SW480 (cell line): ENCODE measurements at places on chromosomes 6 and 20.

DNA sequence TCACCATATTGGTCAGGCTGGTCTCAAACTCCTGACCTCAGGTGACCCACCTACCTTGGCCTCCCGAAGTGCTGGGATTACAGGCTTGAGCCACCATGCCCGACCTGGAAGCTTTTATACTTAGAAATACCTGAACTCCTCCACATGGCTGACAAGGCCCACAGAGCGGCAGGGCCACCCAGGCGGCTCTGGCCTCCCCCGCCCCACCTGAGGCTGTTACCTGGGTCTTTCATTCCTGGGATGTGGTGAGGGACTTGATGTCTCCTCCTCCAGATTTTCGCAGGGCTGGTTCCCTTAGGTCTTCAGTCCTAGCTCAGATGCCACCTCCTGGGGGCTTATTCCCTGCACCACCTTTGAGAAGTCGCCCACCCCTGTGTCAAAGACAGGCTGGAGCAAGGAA lies 152.1 kb downstream of the LY86 start:
- DNase-seq = no peak

DNA sequence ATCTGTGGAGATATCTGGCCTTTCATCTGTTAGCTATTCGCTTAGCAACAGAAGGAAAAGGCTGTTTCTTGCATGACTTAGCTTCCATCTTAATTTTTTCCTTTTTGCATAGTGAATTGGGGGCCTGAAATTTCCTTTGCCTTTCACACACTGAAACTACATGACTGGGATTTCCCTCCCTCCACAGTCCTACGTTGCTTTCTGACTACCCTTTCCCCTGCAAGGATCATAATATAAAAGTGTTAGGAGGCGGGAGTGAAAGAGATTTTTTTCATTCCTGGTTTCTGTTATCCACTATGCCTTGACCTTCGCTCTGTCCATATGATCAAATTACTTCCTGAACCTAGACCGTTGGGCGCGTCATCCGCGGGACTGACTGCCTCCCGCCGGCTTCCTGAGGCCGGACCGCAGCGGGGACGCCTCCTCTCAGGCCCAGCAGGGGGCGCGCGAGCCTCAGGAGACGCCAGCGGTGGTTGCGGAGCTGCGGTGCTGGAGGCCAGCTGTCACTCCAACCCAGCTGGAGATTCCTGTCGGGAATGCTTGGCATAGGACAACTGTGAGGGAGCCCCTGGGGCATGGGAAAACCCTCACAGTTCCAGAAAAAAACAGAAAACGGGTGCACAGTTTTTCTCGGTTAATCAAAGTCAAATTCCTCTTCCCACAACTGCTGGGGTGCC lies 55.6 kb downstream of the MEP1A start:
- peak; percentile 71 for DNase-seq

GRCh38 chr6:167799033-167799821 lies 27.5 kb upstream of the AFDN start:
- DNase-seq = no peak

- no peak for DNase-seq
Measured at GRCh38 chr6:86723729-86724128, 213.6 kb upstream of the HTR1E start.

GRCh38 chr6:29011276-29011734 lies 6.2 kb upstream of the ZNF311 start:
- DNase-seq = peak; percentile 7

GRCh38 chr6:132479131-132479530 lies 33.8 kb downstream of the STX7 start:
- no peak for DNase-seq

GRCh38 chr6:137795501-137795900 lies 71.6 kb upstream of the TNFAIP3 start:
- no peak for DNase-seq

DNA sequence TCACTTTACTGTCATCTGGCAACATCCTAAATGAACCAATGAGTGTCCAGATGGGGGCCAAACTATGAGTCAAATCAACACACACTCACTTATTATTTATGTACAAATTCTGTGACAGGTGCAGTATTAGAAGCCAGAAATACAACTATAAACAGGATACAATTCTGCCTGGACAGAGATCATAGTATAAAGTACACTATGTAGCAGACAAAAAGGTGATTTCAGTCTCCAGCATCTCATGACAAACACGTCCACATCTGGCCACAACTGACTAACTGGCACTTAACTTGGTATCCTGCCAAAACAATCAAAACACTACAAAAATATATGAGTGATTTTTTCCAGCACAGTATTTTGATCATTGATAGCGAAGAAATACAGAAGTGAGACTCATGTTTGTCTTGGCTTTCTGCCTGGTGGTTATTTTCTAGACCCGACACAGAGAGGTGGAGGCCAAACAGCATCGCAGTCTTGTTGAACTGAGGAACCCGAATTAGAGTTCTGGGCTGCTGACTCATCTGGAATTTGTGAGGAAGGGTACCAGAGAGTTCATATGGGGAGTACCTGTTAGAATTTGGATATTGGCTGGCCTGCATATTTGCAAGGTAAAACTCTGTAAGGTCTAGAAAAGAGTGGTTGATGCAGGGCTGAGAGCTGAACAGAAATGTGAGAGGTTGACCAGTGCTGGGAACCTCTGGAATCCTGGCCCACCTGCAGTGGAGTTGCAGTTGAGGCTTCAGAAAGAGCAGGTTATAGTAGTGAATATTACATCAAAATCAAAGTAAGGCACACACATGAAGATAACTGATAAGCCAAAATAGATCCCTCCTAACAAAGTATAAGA lies 475.2 kb downstream of the PTPRT start:
- no peak for DNase-seq

DNA sequence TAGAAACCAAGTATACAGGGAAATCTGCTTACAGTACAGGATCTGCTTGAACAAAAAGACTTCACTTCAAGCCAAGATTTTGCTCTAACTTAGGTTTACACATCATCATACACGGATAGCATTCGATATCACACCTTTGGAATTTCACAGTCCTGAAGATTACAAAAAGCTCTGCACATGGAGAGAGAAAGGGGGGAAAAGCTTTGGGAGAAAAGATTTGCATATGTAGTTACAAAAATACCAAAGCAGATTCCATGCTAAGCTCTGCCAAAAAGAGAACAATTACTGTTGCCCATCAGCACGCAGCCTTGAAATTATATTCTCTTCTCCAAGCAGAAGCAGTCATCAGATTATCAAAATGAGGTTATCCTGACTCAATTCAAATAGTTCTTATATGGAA lies 62.0 kb downstream of the HIVEP2 start:
- DNase-seq = no peak

DNA sequence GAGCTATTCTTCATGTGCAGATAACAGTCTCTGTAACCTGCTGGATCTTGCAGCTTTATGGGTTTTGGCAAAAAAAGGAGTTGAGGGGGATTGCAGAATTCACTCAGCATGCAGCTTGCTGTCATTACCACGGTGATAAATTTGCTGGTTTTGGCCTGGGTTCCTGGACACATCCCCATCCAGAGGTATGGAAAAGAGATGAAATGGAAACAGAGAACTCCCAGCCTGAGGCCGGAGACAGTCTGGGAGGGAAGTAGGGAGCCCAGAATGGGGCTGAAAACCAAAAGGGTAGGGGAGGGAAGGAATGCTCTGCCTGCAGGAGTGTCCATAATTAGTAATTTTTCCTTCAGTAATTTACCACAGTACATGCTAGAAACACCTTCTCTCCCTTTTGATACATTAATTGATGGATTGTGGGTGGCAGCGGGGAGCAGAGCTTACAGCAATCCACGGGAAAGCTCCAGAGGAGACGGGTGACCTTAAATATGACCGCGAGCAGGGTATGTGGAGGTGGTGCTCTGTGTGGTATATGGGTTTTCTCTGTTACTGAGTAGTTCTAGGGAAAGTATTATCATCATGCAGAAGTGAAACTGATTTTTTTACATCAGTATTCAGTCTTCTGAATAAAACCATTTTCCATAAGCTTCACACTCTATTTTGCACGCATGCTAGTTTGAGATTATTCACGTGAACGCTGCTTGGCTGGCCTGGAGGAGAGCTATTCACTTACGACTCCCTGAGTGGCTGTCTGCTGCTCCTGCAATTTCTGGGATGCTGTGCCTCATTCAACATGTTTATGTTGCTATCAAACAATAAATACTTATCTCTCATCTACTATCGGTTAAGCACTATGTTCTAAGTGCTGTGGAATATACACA lies 66.3 kb upstream of the KCNK16 start:
- DNase-seq = no peak

GRCh38 chr20:38395165-38395564 lies 40.0 kb downstream of the SNHG17 start:
- DNase-seq = no peak

DNA sequence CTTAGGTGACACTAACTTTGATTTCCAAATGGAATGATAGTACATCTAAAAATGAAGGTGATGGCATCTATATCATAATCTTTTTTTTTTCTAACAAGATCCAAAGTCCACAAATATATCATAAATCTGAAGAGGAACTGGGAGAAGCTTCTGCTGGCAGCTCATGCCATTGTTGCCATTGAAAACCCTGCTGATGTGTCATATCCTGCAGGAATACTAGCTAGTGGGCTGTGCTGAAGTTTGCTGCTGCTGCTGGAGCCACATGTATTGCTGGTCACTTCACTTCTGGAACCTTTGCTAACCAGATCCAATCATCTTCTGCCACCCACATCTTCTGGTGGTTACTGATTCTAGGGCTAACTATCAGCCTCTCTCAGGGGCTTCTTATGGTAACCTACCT lies 27.4 kb upstream of the KHDC1 start:
- no peak for DNase-seq

DNA sequence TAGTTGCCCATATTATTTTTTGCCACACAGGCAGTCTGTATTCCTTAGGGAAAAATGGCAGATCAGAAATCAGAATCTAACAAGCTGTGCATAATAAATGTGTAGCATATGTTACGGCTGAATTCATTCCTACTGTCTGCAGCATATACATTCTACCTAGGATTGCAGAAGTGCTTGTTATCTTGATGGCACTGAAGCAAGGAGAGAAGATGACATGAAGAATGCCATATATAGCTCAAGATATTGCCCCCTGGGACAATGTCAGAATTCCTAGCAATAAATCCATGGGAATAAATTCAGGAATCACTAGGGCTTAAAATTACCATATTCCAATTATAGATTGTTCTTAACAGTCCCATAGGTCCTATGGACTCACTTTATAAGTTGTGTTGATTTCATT lies 293.0 kb upstream of the CNR1 start:
- no peak for DNase-seq

DNA sequence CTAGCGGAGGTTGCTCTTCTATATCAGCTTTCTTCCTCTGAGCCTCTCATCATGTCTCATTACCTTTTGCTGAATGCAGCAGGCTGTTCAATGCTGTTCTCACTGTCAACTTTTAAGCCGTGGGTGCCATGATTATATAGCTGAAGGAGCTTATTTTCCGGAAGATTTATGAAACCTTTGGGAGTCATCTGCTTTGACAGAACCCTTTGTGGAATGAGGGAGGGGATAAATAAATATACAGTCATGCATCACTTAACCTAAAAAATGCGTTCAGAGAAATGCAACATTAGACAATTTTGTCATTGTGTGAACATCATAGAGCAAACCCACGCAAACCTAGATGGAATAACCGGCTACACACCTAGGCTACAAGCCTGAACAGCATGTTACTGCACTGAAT lies 102.2 kb upstream of the AKAP12 start:
- DNase-seq = peak; percentile 46

- DNase-seq = no peak
Measured at GRCh38 chr6:152310371-152310954, 326.7 kb downstream of the SYNE1 start.

DNA sequence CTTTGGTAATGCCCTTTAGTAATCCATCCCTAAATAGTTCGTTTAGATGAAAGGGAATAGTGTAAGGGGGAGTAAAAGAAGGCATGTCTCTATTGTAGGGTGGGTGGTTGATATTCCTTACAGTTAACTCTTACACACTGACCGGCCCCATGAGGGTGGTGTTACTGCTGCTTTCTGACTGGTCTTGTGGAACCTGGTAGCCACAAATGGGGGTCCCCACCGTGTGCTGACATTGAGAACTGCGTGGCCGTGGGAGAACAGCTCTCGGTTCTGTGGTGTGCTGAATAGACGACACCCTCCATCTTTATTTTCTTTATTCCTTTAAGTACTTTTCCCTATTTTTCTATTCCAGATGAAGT lies 19.3 kb downstream of the MRAP2 start:
- DNase-seq = no peak

GRCh38 chr20:55271371-55271770 lies 733.9 kb downstream of the CBLN4 start:
- DNase-seq = no peak

DNA sequence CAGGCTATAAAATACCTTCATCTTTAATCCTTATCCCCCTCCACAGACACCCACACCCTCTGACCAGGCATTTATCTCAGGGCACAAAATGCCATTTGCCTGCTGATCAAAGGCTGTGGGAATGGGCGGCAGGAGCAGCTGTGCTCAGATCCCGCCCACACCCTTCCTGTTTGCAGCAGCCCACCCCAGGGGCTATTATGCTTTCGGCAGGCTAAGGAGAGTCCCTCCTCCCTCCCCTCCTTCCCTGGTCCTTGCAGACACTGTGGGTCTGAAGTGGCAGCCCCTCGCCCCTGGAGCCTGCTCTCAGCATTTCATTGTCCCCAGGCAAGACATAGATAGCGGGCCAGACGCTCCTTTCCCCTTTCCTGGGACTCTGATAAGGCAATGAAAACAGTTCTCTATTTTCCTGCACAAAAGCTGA lies 220.8 kb upstream of the HEY2 start:
- peak; percentile 87 for DNase-seq

- no peak for DNase-seq
Measured at GRCh38 chr6:78593898-78594667, 273.3 kb upstream of the IRAK1BP1 start.

DNA sequence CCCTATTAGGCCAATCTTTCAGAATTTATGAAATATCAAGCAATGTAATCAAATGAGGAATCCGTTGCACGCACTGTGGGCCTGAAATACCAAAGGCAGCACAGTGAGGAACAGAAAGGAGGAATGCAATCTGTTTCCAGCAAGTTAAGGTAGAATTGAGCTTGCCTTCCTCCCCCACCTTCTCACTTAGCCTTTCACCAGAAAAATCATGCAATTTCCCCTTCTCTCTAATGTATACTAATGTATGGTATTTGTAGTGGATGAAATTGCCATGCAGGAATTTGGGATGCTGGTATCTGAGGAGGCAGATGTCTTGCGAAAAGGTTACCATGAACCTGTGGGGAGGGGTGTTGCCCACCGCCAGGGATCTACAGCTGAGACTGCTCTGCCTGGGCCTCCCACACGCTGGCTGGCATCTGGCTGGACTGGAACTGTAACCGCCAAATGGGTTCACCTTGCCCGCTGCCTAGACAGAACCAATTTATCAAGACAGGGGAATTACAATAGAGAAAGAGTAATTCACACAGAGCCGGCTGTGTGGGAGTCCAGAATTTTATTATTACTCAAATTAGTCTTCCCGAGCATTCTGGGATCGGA lies 222.4 kb upstream of the MYLIP start:
- no peak for DNase-seq

- DNase-seq = no peak
Measured at GRCh38 chr6:37077191-37077904, 71.9 kb downstream of the FGD2 start.

GRCh38 chr20:8656335-8656734 lies 412.6 kb upstream of the PLCB4 start:
- no peak for DNase-seq

- DNase-seq = peak; percentile 79
Measured at GRCh38 chr20:18057101-18057993, at the start of gene OVOL2. OVOL2 (minus strand) TSS chr20:18057916; CDS start chr20:18057634, 282 bp downstream.

- no peak for DNase-seq
Measured at GRCh38 chr6:14622909-14623505, 505.4 kb downstream of the CD83 start.
